ENCODE measurements at places on chromosomes 13 and 19. TPM values are rescaled to one million over a fixed set of nuclear protein-coding genes. Genes with fewer than 3 reads are reported as not detected.

GRCh38 chr13:32491028-32491427 is 47.6 kb downstream of the N4BP2L2 start:
- no peak for DNase-seq

GRCh38 chr13:22589880-22590279 is 590.9 kb upstream of the SGCG start:
- DNase-seq: no peak

GRCh38 chr13:111899714-111900389 is 167.1 kb upstream of the SOX1 start:
- DNase-seq: no peak

GRCh38 chr19:29185427-29185826 is 27.5 kb downstream of the UQCRFS1 start:
- DNase-seq: no peak

DNA sequence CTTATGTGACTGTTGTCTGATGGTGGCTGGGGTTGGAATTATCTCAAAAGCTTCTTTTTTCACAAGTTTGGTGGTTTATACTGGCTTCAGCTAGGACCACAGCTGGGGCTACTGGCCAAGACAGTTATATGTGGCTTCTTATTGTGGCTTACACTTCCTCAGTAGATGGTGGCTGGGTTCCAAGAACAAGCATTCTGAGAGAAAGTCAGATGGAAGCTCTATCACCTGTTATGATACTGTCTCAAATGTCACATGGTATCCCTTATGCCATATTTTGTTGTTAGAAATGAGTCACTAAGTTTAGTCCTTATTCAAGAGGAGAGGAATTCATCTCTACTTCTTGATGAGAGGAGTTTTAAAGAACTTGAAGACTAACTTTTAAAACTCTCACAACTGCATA is 41.6 kb downstream of the NDFIP2 start:
- DNase-seq: no peak

DNA sequence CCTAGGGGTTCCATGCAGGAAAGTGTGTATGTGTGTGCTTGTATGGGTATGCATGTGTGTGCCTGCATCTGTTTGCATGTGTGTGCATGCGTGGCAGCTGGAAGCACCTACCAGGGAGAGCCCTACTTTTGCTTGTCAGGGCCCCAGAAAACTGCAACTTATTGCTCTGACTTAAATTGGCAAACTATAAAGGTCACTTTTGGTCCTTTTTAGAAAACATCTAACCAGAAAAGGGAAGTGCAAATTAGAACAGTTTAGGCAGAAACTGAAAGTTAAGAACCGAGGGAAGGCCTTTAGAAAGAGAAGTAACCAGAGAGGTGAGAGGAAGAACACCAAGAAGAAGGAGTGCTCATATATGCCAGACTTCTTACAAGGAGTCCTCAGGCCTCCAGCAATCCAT is 32.5 kb downstream of the DLEU7 start:
- no peak for DNase-seq

GRCh38 chr13:104937881-104938280 is 1597.6 kb downstream of the EFNB2 start:
- no peak for DNase-seq

DNA sequence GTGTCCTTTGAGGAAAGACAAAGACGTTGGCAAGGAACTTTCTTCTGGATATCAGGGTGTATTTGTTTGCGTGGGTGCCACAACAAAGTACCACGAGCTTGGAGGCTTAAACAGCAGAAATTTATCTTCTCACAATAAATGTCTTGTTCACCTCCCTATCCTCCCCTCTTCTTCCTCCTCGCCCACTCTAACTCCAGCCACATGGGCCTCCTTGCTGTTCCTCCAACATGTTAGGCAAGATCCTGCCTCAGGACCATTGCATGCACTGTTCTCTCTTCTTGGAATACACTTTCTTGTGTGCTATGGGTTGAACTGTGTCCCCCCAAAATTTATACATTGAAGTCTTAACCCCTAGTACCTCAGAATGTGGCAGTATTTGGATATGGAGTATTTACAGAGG is 45.7 kb downstream of the VAV1 start:
- no peak for DNase-seq

Gene RASL11A
- total RNA-seq: 0.96 TPM

Gene ZNF723
- not detected for total RNA-seq

Gene ZNF541
- 0.79 TPM for total RNA-seq

Gene SIRT2
- total RNA-seq: 47.0 TPM

Gene HSPB6
- total RNA-seq: not detected
